Transverse colon (tissue), 4 donors: ENCODE measurements at places on chromosomes 1 and 21. TPM values are rescaled to one million over a fixed set of nuclear protein-coding genes. Genes with fewer than 3 reads are reported as not detected.
A peak's percentile ranks its signal among the peaks of the same experiment; 100 is the strongest.

Gene PSMG1
- total RNA-seq: 28.1 TPM

Gene TAL1
- total RNA-seq: 0.80 TPM

Gene TARS2
- 2.8 TPM for total RNA-seq

Gene TTC4
- total RNA-seq: 9.7 TPM

Gene BCAN
- 0.55 TPM for total RNA-seq

Gene AIRE
- not detected for total RNA-seq

Gene ZNF326
- 32.4 TPM for total RNA-seq

Gene RXFP4
- 11.6 TPM for total RNA-seq

Gene TCHH
- total RNA-seq: not detected

Gene TEDDM1
- total RNA-seq: not detected

Gene C1orf141
- not detected for total RNA-seq

DNA sequence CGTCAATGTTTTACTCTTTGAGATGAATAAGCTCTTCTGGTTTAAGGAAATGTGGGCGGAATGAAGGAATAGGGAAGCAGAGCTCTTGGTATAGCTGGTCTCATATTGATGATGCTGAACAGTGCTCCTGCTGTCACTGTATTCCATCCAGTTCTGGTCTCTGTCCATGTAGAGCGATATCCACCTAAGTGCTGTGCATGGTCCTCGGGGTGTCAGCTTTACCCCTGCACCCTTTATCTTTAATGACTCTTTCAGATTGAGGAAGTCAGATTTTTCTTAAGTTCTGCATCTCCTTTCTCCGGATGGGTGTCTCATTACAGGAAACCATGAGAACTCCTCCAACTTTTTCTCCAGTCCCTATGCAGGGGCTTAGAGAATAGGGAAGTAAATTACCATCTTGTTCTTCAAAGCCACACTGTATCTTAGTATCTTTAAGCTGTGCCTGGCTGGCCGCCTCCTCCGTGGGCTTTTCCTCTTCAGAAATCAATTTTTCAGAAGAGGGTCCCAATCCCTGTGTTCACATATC is 52.9 kb downstream of the PDE4B start:
- no peaks in the 10 kb centered on the region for H3K4me1 ChIP-seq
- no peak overlapping the region for H3K4me3 ChIP-seq
- H3K27ac ChIP-seq: no peak overlapping the region
- H3K27me3 ChIP-seq: no peaks in the 10 kb centered on the region

DNA sequence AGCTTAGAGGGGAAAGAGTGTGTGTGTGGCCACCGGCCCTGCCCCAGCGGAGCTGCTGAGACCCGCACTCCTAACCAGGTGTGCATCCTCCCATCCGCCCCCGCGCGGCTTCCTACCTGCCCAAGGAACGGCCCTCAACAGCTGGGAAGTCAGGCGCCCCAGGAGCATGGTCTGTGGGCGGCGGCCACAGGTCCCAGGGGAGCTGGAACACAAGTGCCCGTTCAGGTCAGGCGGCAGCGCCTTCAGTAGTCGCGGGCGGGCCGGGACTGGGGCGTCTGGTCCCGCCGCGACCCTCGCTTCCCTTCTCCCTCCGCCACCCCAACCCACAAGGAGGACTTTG is 448 bp downstream of the AURKAIP1 start:
- H3K27me3 ChIP-seq: no peaks in the 10 kb centered on the region
- peaks cover 27% of the 10 kb centered on the region for H3K4me1 ChIP-seq
- peak overlapping the region; percentile 99 for H3K4me3 ChIP-seq
- H3K27ac ChIP-seq: peak overlapping the region; percentile 95
- DNase-seq: peak; percentile 27

GRCh38 chr1:97281962-97282361 is 560.4 kb downstream of the PTBP2 start:
- DNase-seq: no peak
- no peak overlapping the region for H3K4me3 ChIP-seq
- H3K27ac ChIP-seq: no peak overlapping the region
- no peaks in the 10 kb centered on the region for H3K27me3 ChIP-seq
- H3K36me3 ChIP-seq: no peaks in the 10 kb centered on the region
- no peaks in the 10 kb centered on the region for H3K4me1 ChIP-seq

- peaks cover 11% of the 10 kb centered on the region for H3K4me1 ChIP-seq
- no peaks in the 10 kb centered on the region for H3K36me3 ChIP-seq
- H3K27ac ChIP-seq: no peak overlapping the region
- peaks cover 46% of the 10 kb centered on the region for H3K27me3 ChIP-seq
- no peak for DNase-seq
Observed at GRCh38 chr1:46464013-46464548, 25.6 kb upstream of the DMBX1 start.

DNA sequence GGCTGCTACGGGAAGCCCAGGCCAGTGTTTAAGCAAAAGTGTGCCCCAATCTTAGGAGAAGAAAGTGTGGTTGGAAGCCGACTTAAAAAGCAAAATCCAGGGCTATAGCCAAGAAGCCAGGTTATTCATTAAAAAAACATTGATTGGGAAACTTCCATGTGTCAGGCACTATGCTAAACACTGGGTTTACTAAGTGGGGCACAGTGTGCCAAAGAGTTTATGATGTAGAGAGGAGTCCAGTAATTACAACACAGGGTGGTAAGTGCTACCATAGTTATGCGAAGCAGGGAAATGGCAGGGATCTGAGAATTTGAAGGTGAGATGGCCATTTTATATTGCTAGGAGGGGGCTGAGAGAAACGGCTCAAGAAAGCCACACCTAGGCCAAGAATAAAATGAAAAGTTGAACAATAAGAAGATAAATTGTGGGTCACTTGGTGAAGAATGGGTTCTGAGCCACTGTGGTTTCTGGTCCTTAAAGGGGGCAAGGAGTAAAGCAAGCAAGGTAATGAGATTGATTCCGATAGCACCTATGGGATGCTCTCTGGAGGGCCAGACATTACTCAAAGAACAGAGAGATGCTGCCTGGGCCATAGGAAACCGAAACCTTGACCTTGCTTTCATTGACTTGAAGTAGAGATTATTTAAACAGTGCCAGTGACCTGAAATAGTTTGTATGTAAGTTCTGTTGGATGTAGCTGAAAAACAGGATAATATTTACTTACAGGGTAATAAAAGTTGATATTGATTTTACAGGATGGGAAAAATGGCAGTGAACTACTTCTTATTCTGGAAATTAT is 177.8 kb downstream of the GIPC2 start:
- H3K36me3 ChIP-seq: no peaks in the 10 kb centered on the region
- DNase-seq: no peak
- no peak overlapping the region for H3K4me3 ChIP-seq
- H3K27me3 ChIP-seq: no peaks in the 10 kb centered on the region

DNA sequence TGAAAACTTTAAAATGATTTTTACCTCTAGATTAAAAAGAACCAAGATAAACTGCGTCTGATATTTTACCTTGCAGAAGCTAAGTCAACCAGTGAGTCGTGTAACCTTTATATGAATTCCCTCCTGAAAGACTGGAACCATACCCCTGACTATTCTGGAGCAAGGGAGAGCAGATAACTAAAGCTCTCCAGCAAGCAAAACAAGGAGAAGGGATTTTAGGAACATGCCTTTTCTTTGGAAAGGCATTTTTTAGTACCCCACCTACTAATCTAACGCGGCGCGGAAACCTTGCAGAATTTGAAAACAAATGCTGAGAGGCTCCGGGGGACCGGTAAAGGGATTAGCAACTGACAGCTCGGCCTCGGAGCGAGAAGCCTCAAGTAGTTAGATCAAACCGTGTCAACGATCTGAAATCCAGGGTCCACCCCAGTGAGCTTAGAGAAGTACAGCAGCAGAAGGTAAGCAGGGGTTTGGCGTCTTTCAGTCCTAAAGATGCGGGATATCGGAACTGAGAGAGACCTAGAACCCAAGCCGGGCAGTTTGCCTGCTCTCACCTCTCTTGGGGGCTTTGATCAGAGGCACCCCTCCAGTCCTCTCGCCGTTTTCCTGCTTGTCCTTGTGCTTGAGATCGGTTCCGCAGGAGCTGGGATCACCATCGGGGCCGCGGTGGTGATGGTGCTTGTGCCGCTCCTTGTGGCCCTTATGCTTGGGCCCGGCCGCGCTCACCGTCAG is 954 bp downstream of the RSBN1 start:
- peak overlapping the region; percentile 96 for H3K4me3 ChIP-seq
- peaks cover 8% of the 10 kb centered on the region for H3K4me1 ChIP-seq
- DNase-seq: peak; percentile 62
- peak overlapping the region; percentile 100 for H3K27ac ChIP-seq
- no peaks in the 10 kb centered on the region for H3K27me3 ChIP-seq

DNA sequence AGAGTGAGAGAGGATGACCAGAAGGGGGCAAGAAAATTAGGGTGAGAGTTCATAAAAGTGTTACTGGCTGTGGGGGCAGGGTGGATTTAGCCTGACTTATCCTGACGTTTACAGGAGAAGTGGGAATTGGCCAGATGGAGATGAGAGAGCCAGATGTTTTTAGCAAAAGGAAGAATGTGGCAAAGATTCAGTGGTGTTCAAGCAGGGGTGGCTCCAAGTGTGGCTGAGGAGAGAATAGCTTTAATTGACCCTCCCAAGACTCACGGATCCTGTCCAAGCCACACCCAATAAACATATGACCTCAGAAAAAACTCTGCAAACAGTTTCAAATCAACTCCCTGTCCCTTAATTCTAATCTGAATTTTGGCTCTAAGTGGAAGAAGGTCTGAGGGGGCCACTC is 35.2 kb upstream of the EDEM3 start:
- H3K27ac ChIP-seq: peak overlapping the region; percentile 10
- no peak overlapping the region for H3K4me3 ChIP-seq
- DNase-seq: no peak
- H3K27me3 ChIP-seq: no peaks in the 10 kb centered on the region

- no peaks in the 10 kb centered on the region for H3K4me1 ChIP-seq
- H3K27me3 ChIP-seq: no peaks in the 10 kb centered on the region
- no peak overlapping the region for H3K27ac ChIP-seq
- H3K36me3 ChIP-seq: no peaks in the 10 kb centered on the region
Observed at GRCh38 chr1:30950700-30951099, 42.1 kb upstream of the SDC3 start.

- H3K27ac ChIP-seq: peak overlapping the region; percentile 100
- no peaks in the 10 kb centered on the region for H3K27me3 ChIP-seq
- H3K4me1 ChIP-seq: peaks cover 40% of the 10 kb centered on the region
- peak overlapping the region; percentile 64 for H3K4me3 ChIP-seq
- H3K36me3 ChIP-seq: no peaks in the 10 kb centered on the region
Observed at GRCh38 chr1:15833069-15833679, 14.3 kb upstream of the SPEN start.

GRCh38 chr1:97572561-97572960 is 348.3 kb downstream of the DPYD start:
- no peak overlapping the region for H3K27ac ChIP-seq
- H3K4me3 ChIP-seq: no peak overlapping the region
- DNase-seq: no peak
- no peaks in the 10 kb centered on the region for H3K4me1 ChIP-seq
- no peaks in the 10 kb centered on the region for H3K27me3 ChIP-seq
- H3K36me3 ChIP-seq: no peaks in the 10 kb centered on the region

GRCh38 chr1:219031809-219032208 is 141.9 kb upstream of the LYPLAL1 start:
- DNase-seq: no peak
- no peaks in the 10 kb centered on the region for H3K36me3 ChIP-seq
- H3K4me3 ChIP-seq: no peak overlapping the region
- no peaks in the 10 kb centered on the region for H3K27me3 ChIP-seq
- no peak overlapping the region for H3K27ac ChIP-seq

DNA sequence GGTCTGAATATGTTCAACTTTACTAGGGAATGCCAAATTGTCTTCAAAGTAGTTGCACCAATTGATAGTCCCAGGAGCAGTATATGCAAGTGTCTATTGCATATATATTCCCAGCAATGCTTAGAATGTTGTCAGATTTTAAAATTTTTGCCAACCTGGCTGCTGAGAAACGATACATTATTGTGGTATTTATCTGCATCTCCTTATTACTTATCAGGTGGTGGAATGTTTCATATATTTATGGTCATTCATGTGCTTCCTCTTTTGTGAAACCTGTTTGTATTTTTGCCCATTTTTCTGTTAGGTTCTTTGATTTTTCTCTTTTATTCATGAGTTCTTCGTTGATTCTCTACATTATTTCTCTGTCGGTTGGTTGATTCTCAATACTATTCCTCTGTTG is 39.5 kb downstream of the COLGALT2 start:
- no peaks in the 10 kb centered on the region for H3K27me3 ChIP-seq
- H3K36me3 ChIP-seq: no peaks in the 10 kb centered on the region
- no peaks in the 10 kb centered on the region for H3K4me1 ChIP-seq
- DNase-seq: no peak

GRCh38 chr1:47519971-47520370 is 82.1 kb downstream of the FOXD2 start:
- H3K27ac ChIP-seq: no peak overlapping the region
- H3K36me3 ChIP-seq: no peaks in the 10 kb centered on the region
- no peaks in the 10 kb centered on the region for H3K27me3 ChIP-seq

- no peak overlapping the region for H3K4me3 ChIP-seq
- no peak for DNase-seq
- no peaks in the 10 kb centered on the region for H3K36me3 ChIP-seq
- H3K27me3 ChIP-seq: no peaks in the 10 kb centered on the region
Observed at GRCh38 chr1:32749771-32750170, 47.2 kb upstream of the SYNC start.

- DNase-seq: no peak
- H3K27ac ChIP-seq: no peak overlapping the region
- H3K27me3 ChIP-seq: no peaks in the 10 kb centered on the region
- peaks cover 40% of the 10 kb centered on the region for H3K4me1 ChIP-seq
Observed at GRCh38 chr1:226985839-226986463, 45.9 kb downstream of the COQ8A start.
